Stimulated activated CD4-positive, alpha-beta T cell treated with anti-CD3 and anti-CD28 coated beads, Interleukin-15, amount 100 ng/mL, for 48 hours (primary cell): ENCODE measurements at places on chromosomes 5 and 9.

- no peak for DNase-seq
Observed at GRCh38 chr9:26219961-26220360, 541.7 kb upstream of the TUSC1 start.

GRCh38 chr9:28853477-28853876 is 1280.2 kb upstream of the C9orf72 start:
- no peak for DNase-seq

GRCh38 chr9:28542928-28543327 is 969.6 kb upstream of the C9orf72 start:
- DNase-seq = no peak

DNA sequence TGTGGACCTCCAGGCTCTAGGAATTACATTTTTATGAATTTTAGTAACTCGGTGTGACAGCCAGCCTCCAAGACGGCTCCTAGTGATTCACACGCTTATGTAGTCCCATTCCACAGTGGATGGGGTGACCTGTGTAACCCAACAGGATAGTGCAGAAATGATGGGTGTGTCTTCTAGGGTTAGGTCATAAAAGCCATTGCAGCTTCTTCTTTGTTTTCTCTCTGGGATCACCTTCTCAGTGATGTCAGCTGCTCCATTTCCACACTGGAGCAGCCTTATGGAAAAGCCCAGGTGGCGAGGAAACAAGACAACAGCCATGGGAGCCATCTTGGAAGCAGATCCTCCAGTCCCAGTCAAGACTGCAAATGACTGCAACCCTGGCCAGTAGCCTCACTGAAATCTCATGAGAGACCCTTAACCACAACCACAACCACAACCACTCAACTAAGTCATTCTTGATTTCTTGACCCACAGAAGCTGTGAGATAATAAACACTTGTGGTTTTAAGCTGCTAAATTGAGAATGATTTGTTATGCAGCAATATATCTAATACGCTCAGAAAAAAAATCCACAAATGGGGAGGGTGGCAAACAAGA is 5.1 kb upstream of the GNPDA1 start:
- no peak for DNase-seq

- no peak for DNase-seq
Observed at GRCh38 chr9:131459056-131459455, 43.7 kb upstream of the POMT1 start.

- no peak for DNase-seq
Observed at GRCh38 chr5:119250946-119251901, 104.6 kb upstream of the TNFAIP8 start.

- no peak for DNase-seq
Observed at GRCh38 chr9:104293877-104294276, 199.8 kb downstream of the SMC2 start.

GRCh38 chr9:84817038-84817437 is 147.5 kb downstream of the NTRK2 start:
- DNase-seq = no peak

DNA sequence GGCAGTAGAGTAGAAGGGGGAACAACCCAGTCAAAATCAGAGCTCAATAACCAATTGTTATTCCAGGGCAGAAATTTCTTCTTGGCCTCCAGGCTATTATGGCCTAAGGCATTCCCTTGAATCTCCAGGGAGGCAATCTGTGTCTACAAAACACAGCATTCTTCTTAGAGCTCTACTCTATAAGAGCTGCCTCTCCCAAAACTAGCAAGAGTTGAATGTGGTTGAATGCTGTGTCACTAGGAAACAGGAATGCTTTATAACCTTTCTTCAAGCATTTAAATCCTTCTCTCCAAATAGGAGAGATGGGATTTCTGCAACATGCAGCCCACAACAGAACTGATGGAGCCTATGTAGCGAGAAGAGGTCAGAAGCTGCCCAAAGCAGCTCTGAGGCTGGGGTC is 97.1 kb upstream of the APC start:
- DNase-seq = no peak

- DNase-seq = no peak
Observed at GRCh38 chr9:138020795-138021182, 143.2 kb downstream of the CACNA1B start.

- DNase-seq = no peak
Observed at GRCh38 chr5:77893225-77893860, 117.2 kb upstream of the TBCA start.

DNA sequence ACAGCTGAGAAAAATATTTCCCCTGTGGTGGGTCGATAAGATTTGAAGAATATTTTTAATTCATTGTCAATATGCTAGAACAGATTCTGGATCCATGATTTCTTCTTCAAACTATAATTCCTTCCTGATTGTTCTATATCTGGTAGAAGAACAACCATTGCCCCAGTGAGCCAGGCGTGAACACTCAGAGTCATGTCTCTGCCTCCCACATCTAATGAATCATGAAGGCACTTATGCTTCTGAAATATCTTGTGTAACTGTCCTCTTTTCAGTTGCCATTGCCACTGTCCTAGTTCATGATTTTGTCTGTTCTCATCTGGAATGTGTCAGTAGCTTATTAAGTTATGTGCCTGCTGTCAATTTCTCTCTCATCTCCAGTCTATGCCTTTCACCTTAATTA is 40.0 kb downstream of the GABRG2 start:
- DNase-seq = no peak

DNA sequence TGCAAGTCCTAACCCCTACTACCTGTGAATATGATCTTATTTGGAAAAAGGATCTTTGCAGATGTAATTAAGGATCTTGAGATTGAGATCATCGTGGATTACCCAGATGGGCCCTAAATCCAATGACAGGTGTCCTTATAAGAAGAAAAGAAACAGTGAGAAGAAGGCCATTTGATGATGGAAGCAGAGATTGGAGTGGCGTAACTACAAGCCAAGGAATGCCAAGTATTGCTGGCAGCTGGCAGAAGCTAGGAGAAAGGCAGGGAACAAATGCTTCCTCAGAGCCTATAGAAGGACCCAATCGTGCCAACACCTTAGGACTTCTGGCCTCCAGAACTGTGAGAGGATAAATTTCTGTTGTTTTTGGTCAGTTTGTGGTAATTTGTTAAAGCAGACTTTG is 70.1 kb upstream of the PALM2AKAP2 start:
- no peak for DNase-seq

DNA sequence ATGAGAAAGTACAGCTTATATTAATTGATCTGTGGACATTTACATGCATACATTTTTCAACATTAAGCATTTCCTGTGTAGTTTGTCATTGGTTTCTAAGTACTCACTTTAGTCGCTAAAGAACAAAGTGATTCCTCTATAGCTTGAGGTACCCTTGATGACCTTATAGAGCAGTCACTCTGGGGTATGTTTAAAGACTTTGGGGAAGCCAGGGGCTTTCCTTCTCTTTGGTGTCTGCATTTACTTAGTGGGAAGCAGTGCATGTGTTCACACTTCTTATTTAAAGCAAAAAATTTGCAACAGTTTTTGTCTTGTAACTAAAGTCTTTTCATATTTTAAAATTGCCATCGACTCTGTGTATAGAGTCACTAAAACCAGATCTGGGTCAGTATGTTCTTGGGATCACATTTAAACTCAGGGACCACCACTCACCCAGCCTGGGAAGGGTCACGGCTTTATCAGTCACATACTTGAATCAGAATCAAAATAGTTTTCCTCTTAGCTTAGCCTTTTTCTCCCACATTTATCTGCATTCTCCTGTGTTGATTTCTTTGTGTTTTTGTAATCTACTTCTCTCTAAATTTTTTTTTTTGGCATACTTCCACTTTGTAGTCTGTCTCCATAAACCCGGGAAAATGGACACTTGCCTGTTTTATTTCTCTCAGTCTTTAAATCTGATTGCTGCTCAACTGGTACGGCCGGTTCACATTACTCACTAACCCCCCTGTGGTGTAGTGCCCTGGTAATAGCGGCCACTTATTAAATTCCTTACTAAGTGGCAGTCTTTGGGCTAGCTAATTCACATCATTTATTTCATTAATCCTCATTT is 143.9 kb upstream of the FBN2 start:
- no peak for DNase-seq

DNA sequence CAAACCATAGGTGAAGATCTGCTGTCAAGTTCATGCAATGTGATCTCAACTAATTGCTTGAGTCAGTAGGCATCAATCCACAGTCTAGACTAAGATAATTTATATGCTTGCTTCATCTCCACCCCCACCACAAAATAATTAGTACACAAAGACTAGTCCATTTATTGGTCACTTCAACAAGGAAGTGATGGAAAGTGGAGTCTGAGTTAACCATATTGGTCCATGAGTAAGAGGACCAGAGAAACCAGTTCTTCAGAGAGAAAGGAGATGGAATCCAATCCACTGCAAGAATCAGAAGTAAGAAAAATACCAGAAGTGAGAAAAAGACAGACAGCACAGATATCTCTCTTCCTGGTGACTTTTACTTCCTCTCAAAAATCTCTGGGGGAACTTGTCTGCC is 366.5 kb downstream of the CHSY3 start:
- DNase-seq = no peak

GRCh38 chr9:124228516-124228915 is 29.2 kb upstream of the NEK6 start:
- no peak for DNase-seq

DNA sequence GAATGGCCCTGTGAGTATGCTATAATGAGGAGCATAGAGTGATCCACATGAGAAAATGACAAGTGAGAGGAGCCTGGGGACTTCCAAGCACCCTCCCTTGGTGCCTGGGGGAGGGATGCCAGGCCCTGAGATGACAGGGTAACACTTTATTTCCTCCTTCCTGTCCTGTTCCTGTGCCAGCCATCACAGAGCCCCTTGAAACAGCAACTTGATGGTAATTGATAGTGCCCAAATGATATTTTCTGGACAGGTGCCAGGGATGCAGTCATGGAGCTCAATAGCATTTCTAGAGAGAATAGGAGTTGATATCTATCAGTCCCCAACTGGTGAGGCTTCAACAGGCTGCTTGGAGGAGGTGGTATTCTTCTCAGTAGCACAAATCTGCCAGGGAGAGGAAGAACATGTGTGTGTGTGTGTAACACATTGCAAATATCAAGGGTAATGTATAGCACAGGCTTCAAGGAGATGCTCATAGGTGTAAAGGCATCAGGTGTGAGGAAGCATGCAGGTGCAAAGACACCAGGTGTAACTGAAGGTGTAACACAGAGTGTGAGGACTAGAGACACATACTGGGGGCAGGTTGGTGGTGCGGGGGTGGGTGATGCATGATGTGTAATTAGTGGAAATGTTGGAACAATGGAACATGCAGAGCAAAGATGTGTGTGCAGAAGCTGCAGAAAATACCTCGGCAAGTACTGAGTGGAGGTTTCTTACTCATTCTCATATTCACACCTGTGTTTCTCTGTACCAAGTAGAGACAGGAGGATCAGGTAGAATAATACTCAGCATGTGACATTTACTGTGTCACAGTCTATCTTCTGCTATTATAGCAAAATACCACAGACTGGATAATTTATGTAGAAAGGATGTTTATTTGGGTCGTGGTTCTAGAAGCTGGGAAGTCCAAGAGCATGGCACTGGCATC is 18.1 kb upstream of the WWC1 start:
- peak; percentile 33 for DNase-seq
